ENCODE measurements at places on chromosomes 16 and 17.
A peak's percentile ranks its signal among the peaks of the same experiment; 100 is the strongest.

- no peak for DNase-seq
Observed at GRCh38 chr17:73061161-73061560, 31.3 kb downstream of the SLC39A11 start.

DNA sequence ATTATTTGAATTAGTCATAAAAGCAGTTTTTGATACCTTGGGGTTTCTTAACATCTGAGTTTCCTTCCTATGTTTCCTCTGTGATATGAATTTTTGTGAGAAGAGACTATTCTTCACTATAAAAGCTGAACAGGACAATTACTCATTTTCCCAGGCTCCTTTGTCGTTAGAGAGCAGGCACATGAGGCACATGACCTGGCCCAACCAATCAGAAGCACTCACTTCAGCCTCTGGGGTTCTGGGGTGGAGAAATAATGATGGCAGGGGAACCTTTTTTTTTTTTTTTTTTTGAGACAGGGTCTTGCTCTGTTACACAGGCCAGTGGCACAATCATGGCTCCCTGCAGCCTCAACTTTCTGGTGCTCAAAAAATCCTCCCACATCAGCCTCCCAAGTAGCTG lies 145.5 kb upstream of the ASIC2 start:
- no peak for DNase-seq

DNA sequence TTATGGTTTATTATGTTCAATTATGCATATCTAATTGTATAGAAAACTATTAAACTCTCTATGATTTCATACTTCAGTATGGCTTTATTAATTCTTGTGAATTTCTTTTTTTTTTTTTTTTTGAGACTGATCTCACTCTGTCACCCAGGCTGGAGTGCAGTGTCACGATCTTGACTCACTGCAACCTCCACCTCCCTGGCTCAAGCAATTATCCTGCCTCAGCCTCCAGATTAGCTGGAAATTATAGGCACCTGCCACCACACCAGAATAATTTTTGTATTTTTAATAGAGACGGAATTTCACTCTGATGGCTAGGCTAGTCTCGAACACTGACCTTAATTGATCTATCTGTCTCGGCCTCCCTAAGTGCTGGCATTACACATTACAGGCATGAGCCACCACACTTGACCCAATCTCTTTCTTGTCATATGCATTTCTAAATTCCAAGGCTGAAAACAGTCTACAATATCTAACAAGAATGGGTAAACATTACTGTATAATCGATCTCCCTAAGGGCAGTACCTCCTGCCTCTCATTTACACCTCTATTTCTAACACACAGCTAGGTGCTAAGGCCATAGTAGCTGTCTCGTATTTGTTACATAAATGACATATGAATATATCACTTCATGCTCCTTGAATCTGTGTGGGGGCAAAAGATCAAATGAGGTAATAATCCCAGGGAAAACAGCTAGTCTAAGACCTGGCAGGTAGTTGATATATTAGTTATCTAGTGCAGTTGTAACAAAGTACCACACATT lies 258.2 kb upstream of the CDH8 start:
- no peak for DNase-seq

GRCh38 chr16:68091380-68092261 lies 6.5 kb downstream of the NFATC3 start:
- DNase-seq: peak; percentile 43

GRCh38 chr17:38460082-38460715 lies 31.9 kb downstream of the ARHGAP23 start:
- no peak for DNase-seq

GRCh38 chr17:57243171-57243622 lies 13.1 kb upstream of the MSI2 start:
- peak; percentile 63 for DNase-seq

- DNase-seq: peak; percentile 59
Observed at GRCh38 chr16:15996432-15997109, 47.2 kb downstream of the ABCC1 start.

DNA sequence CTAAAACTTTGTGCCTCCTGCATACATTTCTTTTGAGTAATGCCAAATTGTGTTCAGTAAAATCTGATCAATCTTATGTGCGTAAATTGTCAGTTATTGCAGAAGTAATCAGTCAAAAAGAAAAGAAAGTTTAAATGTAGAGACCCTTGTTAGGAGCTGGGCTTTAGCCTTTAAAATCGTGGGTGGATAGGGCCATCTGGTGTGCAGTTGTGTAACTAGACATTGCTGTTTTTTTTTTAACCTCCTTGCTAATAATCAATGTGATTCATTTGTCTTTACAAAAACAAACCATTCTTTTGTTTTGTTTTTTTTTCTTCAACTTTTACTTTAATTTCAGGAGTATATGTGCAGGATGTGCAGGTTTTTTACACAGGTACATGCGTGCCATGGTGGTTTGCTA lies 5.3 kb upstream of the WWOX start:
- DNase-seq: no peak

- DNase-seq: peak; percentile 6
Observed at GRCh38 chr17:39365242-39365641, 36.2 kb downstream of the FBXL20 start.

DNA sequence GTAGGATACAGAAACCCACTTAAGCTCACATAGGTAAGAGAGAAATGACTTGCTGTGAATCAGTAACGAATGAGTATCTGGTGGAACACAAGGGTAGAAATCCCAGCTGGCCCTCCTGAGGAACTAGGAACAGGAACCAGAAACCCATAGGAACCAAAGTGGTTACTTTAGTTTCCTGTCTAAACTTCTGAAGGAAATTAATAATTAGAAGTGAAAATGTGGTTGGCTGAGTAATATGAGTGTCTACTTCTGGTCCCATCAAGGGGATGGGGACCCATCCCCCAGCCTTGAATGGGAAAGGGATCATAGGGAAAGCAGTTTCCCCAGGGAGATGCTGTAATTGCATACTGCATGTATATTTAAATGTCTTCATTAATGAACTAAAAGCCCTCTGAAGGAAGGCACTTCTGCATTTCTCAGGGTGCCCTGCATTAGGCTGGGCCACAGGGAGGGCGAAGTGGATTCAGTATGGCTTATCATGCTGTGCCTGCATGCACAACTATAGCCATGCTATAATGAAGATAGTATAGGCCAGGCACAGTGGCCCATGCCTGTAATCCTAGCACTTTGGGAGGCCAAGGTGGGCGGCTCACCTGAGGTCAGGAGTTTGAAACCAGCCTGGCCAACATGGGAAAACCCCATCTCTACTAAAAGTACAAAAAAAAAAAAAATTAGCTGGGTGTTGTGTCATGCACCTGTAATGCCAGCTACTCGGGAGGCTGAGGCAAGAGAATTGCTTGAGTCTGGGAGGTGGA lies 45.6 kb downstream of the CYB5B start:
- no peak for DNase-seq

GRCh38 chr17:65169691-65170090 lies 32.5 kb downstream of the RGS9 start:
- no peak for DNase-seq

DNA sequence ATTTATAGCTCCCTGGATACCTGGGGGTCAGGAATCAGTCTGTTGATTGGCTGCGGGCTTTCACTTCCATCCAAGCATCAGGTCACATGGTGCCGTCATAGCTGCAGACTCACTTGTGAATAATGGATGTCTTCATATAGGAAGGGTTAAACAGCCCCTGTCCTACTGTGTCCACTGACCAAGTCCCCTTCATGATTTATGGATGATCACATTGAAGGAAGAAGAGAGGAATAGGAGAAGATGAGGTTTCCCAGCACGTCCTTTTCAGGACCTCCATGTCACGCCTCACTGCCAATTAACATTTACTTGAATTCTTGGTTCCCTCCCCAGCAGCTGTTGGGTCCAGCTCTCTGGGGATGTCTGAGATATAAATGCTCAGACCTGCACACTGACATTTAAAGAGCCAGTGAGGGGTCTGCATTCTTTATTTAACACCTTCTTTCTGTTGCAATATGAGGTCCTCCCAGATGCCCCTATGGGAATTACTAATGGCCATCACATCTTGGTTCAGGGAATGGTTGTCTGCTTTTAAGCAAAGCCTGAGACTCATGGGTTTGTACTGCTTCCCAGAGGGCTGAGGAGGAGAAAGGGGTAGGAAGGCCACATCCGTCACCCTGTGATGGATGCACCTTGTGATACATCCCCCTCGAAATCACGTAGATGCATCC lies 230.6 kb upstream of the HSBP1 start:
- no peak for DNase-seq

GRCh38 chr16:53780051-53780450 lies 76.1 kb downstream of the FTO start:
- no peak for DNase-seq

GRCh38 chr17:74126179-74126900 lies 77.1 kb upstream of the RPL38 start:
- no peak for DNase-seq

GRCh38 chr16:58236231-58236690 lies 38.4 kb upstream of the CSNK2A2 start:
- DNase-seq: peak; percentile 59

DNA sequence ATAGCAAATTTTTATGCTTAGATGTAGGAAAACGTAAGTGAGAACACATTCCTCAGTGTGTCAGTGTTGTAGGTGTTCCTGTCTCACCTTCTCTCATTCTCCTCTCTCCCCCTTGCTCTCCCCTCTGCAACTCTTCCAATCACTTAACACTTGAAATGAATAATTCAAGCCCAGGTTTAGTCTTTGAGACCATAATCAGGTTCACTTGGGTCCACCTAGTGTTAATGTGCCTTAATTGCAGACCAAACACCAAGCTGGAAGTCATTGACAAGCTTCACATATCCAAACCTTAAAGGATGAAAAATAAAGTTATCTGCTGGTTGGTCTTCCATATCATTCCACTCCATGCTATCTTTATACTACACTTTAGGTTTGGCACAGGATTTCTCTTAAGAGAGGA lies 37.0 kb downstream of the STXBP4 start:
- peak; percentile 9 for DNase-seq

Measured in fibroblast of skin of scalp (primary cell).